Activated T-cell treated with anti-CD3 and anti-CD28 coated beads, Interleukin-2, amount 50 U/mL, for 72 hours (primary cell): ENCODE measurements at places on chromosomes 5 and 9.

- H3K4me3 ChIP-seq, result no peak overlapping the region
- no peaks in the 10 kb centered on the region for H3K36me3 ChIP-seq
- no peak overlapping the region for H3K27ac ChIP-seq
- DNase-seq, result no peak
- H3K27me3 ChIP-seq, result no peaks in the 10 kb centered on the region
These were observed 65.0 kb upstream of the SARDH start for GRCh38 chr9:133803028-133803585.

GRCh38 chr5:170445936-170446335 is 56.8 kb upstream of the KCNMB1 start:
- H3K4me3 ChIP-seq, result no peak overlapping the region
- peaks cover 8% of the 10 kb centered on the region for H3K27me3 ChIP-seq
- H3K36me3 ChIP-seq, result no peaks in the 10 kb centered on the region
- no peak for DNase-seq
- H3K4me1 ChIP-seq, result no peaks in the 10 kb centered on the region

GRCh38 chr5:167766957-167767356 is 524.5 kb upstream of the WWC1 start:
- no peak overlapping the region for H3K4me3 ChIP-seq
- H3K27ac ChIP-seq, result no peak overlapping the region
- H3K36me3 ChIP-seq, result no peaks in the 10 kb centered on the region
- no peaks in the 10 kb centered on the region for H3K4me1 ChIP-seq
- no peaks in the 10 kb centered on the region for H3K27me3 ChIP-seq

DNA sequence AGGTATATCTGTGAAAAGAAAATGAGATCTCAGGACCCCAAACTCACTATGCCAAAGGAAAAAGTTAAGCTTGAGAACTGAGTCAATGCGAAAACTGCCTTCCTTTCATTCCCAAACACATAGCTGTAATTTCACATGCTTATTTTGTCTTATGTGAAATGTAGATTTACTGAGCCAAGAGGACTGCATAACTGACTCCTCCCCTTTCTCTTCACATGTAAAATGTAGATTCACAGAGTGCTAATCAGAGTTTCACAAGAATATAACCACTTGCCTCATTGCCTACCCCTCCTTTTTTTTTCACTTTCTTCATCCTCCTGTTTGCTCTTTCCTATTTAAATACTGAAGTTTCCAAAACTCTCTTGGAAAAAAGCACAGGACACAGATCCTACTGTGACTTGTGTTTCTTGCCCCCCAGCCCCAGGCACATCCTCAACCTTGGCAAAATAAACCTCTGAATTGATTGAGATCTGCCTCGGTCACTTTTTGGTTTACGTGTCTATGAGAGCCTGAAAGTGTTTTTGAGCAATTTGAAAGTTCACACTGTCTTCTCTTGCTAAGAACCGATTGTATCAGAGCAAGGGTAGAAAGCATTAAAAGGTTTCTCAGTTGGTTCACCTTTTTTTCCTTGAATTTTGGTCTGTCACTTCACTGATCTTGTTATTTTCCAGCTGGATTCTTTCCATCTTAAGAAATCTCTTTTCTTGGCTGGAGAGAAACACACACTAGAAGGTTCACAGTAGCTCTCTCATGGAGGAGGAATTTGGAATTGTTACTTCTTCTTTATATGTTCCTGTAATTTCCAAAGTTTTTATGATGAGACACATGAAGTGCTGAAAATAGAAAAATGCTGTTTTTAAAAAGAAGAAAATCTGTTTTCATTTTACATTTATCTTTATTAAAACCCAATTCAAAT is 44.8 kb upstream of the SNAPC3 start:
- no peak for DNase-seq
- H3K4me3 ChIP-seq, result no peak overlapping the region
- no peaks in the 10 kb centered on the region for H3K27me3 ChIP-seq
- no peaks in the 10 kb centered on the region for H3K4me1 ChIP-seq
- H3K36me3 ChIP-seq, result no peaks in the 10 kb centered on the region

DNA sequence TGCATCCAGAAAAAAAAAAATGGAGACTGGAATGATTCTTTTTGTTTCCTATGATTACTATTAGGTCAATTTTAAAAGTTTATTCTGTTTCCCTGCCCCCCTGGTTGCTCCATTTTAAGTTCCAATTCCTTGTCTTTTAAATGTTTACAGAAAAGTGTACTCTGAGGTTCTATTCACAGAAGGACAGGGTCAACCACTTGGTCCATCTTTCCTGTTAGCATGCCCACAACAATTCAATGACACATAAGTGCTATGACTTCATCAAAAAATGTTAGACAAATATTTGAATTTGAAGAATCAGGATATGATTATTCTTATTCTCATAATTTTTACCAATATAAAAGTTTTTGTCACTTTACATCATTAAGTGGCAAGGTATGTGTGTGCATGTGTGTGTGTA is 123.7 kb downstream of the PDE4D start:
- peaks cover 50% of the 10 kb centered on the region for H3K27me3 ChIP-seq
- no peak for DNase-seq
- peaks cover 15% of the 10 kb centered on the region for H3K4me1 ChIP-seq
- no peaks in the 10 kb centered on the region for H3K36me3 ChIP-seq
- no peak overlapping the region for H3K27ac ChIP-seq
- H3K4me3 ChIP-seq, result no peak overlapping the region

DNA sequence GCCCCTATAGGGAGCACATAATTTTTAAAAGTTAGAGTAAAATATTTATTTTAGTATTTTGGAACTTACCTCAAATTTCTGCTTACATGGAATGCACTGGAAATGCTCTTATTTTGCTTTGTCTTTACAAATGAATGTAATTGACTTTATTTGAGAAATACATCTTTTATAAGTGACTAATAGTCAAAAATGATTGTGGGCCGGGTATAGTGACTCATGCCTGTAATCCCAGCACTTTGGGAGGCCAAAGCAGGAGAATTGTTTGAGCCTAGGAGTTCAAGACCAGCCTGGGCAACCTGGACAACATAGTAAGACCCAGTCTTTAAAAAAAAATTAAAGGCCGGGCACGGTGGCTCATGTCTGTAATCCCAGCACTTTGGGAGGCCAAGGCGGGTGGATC is 5.8 kb downstream of the HMGCR start:
- no peak overlapping the region for H3K4me3 ChIP-seq
- no peaks in the 10 kb centered on the region for H3K27me3 ChIP-seq
- no peak overlapping the region for H3K27ac ChIP-seq
- peaks cover 42% of the 10 kb centered on the region for H3K4me1 ChIP-seq
- H3K36me3 ChIP-seq, result peaks cover 20% of the 10 kb centered on the region
- DNase-seq, result no peak

GRCh38 chr5:163964671-163965070 is 459.3 kb downstream of the MAT2B start:
- DNase-seq, result no peak
- H3K27ac ChIP-seq, result no peak overlapping the region
- no peaks in the 10 kb centered on the region for H3K27me3 ChIP-seq
- H3K36me3 ChIP-seq, result no peaks in the 10 kb centered on the region

GRCh38 chr9:111076042-111076441 is 37.8 kb upstream of the LPAR1 start:
- H3K36me3 ChIP-seq, result no peaks in the 10 kb centered on the region
- no peaks in the 10 kb centered on the region for H3K4me1 ChIP-seq
- no peak overlapping the region for H3K27ac ChIP-seq
- H3K4me3 ChIP-seq, result no peak overlapping the region
- DNase-seq, result no peak

DNA sequence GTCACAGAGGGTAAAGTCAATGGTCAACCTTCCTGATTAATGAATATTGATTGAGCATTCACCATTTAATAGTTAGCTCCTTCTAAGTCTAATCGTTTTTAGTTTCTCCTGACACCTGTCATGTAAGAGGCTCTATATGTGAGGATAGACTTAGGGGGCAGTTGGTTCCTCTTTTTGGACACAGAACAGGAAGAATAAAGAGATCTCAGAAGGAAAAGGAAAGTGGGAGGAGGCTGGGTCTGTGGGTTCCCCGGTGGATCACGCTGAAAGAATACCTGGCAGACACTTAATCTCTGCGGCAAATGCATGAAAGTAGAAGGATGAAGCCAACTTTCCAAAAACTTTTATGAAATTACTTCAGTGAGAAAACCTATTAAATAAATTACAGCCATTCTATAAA is 98.4 kb downstream of the PDE4D start:
- H3K27me3 ChIP-seq, result peaks cover 19% of the 10 kb centered on the region
- DNase-seq, result no peak

- H3K27ac ChIP-seq, result no peak overlapping the region
- peaks cover 65% of the 10 kb centered on the region for H3K36me3 ChIP-seq
- no peaks in the 10 kb centered on the region for H3K27me3 ChIP-seq
- H3K4me3 ChIP-seq, result no peak overlapping the region
- H3K4me1 ChIP-seq, result no peaks in the 10 kb centered on the region
These were observed 35.8 kb downstream of the ZNF782 start for GRCh38 chr9:96818533-96818932.
